ENCODE measurements at places on chromosomes 7 and 10. TPM values are rescaled to one million over a fixed set of nuclear protein-coding genes. Genes with fewer than 3 reads are reported as not detected.

Gene SMO
- 11.8 TPM for total RNA-seq

Gene DGKI
- total RNA-seq = 0.19 TPM

Gene TSPAN12
- total RNA-seq = 0.34 TPM

Gene METTL27
- total RNA-seq = 10.6 TPM

Gene RBP3
- total RNA-seq = not detected

Gene KAT6B
- total RNA-seq = 4.8 TPM

All from A549 treated with AZD2906 at 1 μM for 4 hours (cell line).